ENCODE measurements at places on chromosomes 16 and 17. TPM values are rescaled to one million over a fixed set of nuclear protein-coding genes. Genes with fewer than 3 reads are reported as not detected.

OTOA gene
- total RNA-seq: 0.08 TPM

TMEM235 gene
- total RNA-seq: not detected

TPSG1 gene
- total RNA-seq: not detected

MT1F gene
- 14.6 TPM for total RNA-seq

LRRC75A gene
- total RNA-seq: 1.3 TPM

CTRB2 gene
- total RNA-seq: not detected

PIK3R6 gene
- total RNA-seq: 0.07 TPM

GJC1 gene
- 35.8 TPM for total RNA-seq

ABCA10 gene
- 0.12 TPM for total RNA-seq

SLC25A39 gene
- 117 TPM for total RNA-seq

STH gene
- total RNA-seq: not detected

LRRC37A3 gene
- 1.8 TPM for total RNA-seq

IGF2BP1 gene
- total RNA-seq: 58.9 TPM

DNASE1L2 gene
- total RNA-seq: 0.75 TPM
